ENCODE measurements at places on chromosomes 11 and 22. TPM values are rescaled to one million over a fixed set of nuclear protein-coding genes. Genes with fewer than 3 reads are reported as not detected.

Gene MARK2
- 34.5 TPM for total RNA-seq

Gene MS4A6E
- total RNA-seq = not detected

Gene SHISAL1
- total RNA-seq = not detected

Gene PLAAT3
- total RNA-seq = 16.0 TPM

Gene DDIAS
- 27.8 TPM for total RNA-seq

Gene GPHA2
- not detected for total RNA-seq

Gene CRKL
- 94.0 TPM for total RNA-seq

Gene MRPL11
- 152 TPM for total RNA-seq

Gene LRRC4C
- not detected for total RNA-seq

Gene OR8G1
- total RNA-seq = not detected

GRCh38 chr11:75246006-75246670 lies 5.6 kb downstream of the TPBGL start:
- no peak for DNase-seq

DNA sequence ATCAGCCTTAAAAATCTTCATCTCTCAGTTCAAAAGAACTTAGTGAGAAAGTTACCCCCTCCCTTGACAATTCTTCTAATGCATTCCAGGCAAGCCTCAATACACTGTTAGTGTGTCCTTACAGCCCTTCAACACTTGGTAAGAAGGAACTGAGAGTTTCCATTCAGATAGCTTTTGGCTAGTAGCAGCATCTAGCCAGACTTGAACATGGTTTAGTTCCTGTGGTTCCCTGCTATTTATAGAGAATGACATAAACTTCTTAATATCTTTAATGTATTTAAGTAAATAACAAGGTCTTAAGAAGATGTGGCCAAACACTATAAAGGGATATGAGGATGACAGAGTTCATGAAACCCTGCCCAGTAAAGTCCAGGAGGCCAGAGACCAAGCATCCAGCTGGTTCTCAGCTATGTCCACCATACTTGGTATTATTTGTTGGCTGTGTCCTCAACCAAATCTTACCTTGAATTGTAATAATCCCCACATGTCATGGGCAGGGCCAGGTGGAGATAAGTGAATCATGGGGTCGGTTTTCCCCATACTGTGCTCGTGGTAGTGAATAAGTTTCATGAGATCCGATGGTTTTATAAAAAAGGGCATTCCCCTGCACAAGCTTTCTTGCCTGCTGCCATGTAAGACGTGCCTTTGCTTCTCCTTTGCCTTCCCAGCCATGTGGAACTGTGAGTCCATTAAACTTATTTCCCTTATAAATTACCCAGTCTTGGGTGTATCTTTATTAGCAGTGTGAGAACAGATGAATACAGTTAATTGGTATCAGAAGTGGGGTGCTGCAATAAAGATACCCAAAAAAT lies 132.4 kb downstream of the LARGE1 start:
- no peak for DNase-seq

GRCh38 chr11:954392-955153 lies 28.9 kb downstream of the AP2A2 start:
- DNase-seq = no peak

DNA sequence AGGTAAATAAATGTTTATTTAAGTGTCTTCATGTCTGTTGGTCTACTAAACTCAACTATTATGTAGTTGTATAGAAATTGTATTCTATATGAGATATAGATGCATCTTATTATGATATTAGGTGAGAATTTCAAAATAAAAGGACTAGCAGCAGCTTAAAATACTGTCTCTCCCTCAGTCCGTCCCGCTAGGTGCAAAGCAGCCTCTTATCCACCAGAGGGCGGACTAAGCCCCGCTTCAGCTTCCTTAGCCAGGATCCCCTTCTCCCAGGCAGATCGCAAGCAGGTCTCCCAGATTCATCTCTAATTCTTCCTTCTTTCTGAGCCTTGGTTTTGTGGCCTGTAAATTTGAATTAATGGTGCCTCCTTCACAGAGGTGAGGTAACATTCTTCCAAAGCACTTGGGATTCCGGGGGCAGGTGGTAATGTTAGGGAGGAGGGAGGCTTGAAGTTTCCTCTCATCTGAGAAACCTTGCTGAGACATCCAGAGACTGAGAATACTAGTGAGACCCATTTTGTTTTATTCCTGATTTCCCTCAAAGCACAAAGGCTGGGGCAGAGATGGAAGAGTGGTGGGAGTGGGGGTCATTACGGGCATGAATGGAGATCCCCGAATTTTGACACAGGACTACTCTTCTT lies 13.5 kb upstream of the INSC start:
- peak; percentile 58 for DNase-seq

DNA sequence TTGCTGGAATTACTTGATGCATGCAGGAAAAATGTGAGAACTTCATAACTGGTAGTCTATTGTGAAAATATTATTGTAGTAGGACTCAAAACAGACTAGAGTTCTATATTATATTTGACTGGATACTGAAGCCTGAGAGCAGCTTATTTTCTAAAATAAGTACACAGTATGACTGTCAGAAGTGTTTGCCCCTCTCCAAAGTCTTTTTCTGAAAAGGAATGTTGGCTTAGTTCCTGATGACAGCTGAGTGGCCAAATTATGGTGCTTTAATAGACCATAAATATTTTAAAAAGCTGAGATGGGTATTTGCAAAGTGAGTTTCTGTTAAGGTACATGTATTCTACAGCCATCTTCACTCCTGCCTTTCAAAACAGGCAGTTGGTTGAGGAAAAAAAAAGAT lies 13.1 kb downstream of the ZBED5 start:
- no peak for DNase-seq

DNA sequence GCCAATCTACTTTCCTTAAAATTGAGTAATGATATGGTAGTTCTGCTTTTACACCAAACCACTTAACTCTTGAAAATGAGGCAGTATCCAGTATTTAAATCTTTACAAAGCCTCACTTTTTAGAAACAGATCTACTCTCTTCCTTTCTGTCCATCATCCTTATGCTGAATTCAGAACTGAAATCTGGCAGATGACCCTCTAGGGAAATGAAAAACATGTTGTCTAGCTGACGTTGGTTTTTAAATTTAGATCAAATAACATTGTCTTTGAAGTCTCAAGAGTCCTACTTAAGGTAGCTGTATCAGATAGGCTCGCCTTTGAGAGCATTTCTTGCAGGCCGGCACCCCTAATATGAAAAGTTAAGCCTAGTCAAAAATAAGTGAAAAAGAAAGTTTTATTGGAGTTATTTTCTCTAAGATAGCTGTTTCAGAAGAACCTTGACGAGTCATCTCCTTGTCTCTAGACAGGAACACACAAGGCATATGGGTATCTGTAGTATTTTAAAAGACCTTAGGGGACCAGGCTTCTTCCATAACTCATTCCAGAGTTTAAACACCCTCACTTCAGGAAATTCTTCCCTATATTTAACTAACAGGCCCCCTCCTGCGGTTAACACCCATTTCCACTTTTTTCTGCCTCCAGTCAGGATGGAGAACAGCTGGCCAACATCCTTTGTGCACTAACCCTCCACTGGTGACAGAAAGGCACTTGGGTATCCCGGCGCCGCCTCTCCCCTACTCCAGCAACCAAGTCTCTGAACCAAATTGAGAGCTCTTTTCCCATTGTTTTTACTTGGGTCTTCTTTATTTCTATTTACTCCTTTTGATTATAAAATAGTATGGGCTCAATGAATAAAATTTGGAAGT lies 81.2 kb downstream of the WNT11 start:
- DNase-seq = no peak

DNA sequence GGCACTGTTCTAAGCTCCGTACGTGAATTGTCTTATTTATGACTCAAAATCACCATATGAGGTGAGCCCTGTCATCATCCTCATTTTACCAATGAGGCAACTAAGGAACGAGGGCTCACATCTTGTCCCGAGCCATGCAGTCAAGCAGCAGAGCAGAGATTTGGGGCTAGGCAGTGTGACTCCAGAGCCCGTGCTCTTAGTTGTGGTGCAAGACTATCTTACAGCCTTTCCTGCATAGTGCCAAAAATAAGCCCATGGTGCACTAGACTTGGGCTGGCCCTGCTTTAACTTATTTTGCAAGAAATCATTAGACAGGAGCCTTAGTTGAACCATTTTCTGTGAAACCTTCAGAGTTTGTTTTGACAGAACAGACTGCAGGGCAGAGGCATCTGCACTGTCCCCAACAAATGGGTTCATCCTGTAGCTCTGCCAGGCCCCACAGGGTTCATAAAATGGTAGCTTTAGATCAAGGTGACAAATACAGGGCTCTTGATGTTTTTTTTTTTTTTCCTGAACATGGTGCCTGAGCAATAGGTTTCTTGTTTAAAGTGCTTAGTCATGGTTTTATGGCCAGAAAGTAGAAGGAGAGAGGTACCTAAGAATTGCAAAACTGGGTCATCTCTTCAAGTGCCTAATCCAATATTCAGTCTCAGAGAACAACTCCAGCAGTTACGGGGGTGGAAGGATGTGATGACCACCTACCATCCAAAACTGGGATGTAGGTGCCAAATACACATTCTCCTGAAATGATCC lies 56.6 kb downstream of the BMAL1 start:
- no peak for DNase-seq

GRCh38 chr11:8282631-8283030 lies 19.0 kb upstream of the LMO1 start:
- no peak for DNase-seq

- DNase-seq = no peak
These were observed 33.2 kb downstream of the TBX1 start for GRCh38 chr22:19793661-19794310.

GRCh38 chr11:124740277-124740882 lies 638 bp downstream of the NRGN start:
- peak; percentile 52 for DNase-seq

DNA sequence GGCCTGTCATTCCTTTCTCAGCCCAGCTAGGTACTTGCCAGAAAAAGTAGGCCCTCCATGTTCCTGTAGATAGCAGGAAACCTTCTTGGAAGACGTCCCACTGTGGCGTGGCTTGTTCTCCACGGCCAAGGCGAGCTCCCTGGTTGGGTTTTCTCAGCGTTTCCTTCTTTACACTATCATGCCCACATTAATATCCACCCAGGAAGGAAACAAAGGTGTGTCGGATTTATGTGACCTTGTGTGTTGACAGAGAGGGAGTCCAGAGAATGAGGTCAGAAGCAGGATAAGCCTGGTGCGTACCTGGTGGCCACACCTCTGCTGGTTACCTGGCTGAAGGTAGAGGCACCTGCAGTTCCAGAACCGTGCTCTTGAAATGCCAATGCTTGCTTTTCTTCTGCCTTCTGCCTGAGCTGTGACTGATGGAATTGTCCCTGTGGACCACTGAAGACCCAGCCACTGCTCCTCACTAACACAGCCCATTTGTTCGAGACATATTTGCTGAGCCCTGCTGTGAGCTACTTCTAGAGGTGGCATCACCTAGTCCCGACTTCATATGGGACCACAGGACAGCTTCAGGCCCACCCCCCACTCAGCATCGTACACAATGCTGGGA lies 7.9 kb downstream of the ASPHD2 start:
- no peak for DNase-seq
